ENCODE measurements at places on chromosomes 7 and 10.
A peak's percentile ranks its signal among the peaks of the same experiment; 100 is the strongest.

DNA sequence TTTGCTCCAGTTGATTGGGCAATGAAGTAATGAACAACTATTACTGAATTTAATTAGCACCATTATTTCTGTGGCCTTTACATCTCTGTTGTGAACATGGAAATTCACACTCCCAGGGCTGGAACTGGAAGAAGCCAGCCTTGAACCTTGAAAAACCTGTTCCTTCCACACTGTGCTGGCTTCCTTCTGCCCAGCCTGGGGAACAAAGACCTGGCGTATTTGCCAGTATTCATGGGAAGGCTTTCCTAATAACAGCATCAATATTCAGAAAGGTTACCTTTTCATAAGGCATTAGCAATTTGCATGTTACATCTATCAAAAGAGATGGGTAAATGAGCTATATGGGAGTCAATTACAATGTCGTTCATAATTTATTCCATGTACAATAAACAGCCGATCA lies 1.3 kb downstream of the C10orf90 start:
- no peak for DNase-seq

DNA sequence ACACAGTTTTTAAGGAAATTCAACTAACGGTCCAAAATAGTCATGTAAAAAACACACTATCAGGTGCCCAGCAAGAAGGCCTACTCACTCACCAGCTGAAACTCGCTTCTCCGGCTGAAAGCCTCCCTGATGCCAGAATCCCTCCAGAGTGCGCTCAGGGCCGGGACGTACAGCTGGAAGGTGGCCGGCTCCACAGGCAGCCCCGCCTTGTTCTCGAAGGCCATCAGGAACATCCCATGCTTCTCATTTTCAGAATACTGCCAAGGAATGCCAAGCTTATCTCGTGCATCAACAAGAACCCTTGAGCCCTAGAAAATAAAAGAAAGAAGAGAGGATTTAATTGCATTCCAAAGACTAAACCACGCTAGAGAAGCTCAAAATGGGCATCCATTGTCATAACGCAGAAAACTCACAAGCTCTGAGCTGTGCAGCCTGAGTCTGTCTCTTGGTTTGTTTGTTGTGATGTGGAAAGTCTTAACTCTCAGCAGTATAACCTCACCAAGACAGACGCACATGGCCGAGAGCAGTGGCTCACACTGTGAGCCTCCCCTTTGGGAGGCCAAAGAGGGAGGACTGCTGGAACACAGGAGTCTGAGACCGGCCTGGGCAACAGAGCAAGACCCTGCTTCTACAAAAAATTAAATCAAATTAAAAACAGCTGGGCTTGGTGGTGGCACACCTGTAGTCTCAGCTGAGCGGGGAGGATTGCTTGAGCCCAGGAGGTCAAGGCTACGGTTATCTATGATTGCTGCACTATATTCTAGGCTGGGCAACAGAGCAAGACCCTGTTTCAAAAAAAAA lies 49.1 kb downstream of the GNA12 start:
- no peak for DNase-seq

DNA sequence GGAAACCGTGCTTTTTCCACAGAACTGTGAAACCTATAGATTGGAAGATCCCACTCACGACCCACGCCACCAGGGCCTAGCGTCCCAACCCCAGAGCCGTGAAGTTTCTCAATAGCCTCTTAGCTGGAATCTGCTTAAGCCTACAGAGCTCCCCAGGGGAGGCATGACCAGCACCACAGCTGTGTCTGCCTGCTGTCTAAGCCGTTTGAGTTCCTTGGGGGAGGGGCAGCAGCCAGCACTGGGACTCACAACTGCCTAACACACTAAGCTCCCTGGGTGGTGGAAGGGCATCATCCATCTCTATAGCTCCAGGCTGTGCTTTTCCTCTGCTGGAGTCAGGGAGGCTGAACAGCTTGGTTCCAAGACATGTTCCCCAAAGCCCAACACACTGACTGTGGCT lies 26.0 kb upstream of the TMEM140 start:
- no peak for DNase-seq

DNA sequence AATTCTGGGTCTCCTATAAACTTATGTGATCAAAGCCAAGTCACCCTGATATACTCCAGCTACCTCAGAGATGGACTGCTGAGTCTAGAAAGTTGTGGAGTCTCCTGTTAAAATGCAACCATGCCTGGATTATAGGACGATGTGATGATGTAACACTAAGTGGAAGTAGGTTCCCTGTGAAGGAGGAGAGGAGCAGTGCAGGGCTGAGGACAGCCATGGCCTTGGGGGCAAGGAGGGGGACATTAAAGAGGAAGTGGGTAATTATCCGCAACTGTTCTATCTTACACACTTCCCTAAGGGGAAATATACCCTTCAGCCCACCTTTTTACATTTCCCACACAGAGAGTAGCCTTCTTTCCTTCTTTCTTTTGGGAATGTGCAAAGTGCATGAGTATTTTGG lies 63.8 kb downstream of the MTPN start:
- no peak for DNase-seq

- no peak for DNase-seq
These were observed 150.2 kb downstream of the SEC23IP start for GRCh38 chr10:120042705-120043104.

GRCh38 chr7:138667535-138668228 lies 33.5 kb downstream of the SVOPL start:
- no peak for DNase-seq

DNA sequence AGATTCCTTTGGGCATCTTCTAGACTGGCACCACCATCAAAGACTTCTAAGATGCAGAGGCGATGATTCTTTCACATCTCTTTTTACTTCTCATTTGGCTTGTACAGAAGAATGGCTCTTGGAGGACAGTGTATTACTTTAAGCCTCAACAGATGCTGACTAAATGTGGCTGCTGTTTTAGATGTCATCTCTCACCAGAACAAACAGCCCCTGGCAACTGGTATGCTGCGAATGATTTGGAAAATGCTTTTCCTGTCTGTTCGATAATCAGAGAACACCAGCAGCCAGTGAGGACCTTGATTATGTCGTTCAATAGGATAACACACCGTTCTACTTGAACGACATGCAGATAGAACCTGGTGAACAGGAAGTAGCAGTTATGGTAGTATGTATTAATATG lies 131.8 kb downstream of the RNF216 start:
- DNase-seq, result no peak

GRCh38 chr7:105118612-105119600 lies 104.9 kb downstream of the KMT2E start:
- DNase-seq, result no peak

- no peak for DNase-seq
These were observed 17.8 kb downstream of the CAV1 start for GRCh38 chr7:116542618-116543017.

GRCh38 chr7:108073305-108074070 lies 56.7 kb downstream of the LAMB4 start:
- no peak for DNase-seq

DNA sequence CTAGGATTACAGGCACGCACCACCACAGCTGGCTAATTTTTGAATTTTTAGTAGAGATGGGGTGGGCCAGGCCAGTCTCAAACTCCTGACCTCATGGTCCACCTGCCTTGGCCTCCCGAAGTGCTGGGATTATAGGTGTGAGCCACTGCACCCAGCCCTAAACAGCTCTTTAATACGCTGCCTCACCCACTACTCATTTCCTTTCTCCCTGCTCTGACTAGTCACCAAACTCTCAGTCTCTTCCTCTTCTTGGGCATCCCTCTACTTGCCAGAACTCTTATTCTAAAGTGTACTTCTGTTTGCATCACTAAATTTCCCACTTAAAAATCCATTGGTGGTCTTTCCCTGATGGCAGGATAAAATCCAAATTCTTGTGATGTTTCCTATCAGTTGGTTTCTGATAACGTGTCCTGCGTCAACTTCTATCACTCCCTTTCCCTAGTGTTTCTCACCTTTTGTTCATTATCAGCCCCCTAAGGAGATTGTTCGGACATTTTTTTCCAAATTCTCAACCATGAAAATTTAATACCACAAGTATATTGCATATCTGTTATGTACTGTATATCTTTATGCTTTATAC lies 124.7 kb downstream of the CUBN start:
- no peak for DNase-seq

GRCh38 chr7:29194206-29194593 lies 375 bp upstream of the CHN2 start:
- DNase-seq, result peak; percentile 11

GRCh38 chr10:63219749-63220148 lies 86.6 kb downstream of the NRBF2 start:
- no peak for DNase-seq

GRCh38 chr10:33697016-33697415 lies 362.5 kb upstream of the NRP1 start:
- DNase-seq, result no peak

- DNase-seq, result peak; percentile 23
These were observed 265.6 kb upstream of the FOXK1 start for GRCh38 chr7:4416396-4417056.

GRCh38 chr10:74778436-74779094 lies 47.8 kb upstream of the KAT6B start:
- no peak for DNase-seq

DNA sequence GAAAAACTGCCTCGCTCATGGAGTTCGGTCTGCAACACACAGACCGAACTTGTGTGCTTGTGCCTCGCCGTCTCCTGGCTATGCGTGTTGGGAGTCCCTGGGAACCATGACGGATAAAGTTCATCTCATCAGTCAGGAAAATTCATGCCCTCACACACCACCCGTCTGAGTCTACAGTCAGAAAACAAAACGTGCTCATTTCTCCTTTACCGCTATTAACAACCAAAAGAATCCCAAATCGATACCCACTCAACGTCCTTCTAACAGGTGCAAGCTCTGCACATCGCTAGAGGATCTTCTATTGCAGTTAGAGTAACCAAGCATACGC lies 13.6 kb downstream of the CNPY1 start:
- DNase-seq, result no peak

- DNase-seq, result no peak
These were observed 723.4 kb downstream of the PARD3 start for GRCh38 chr10:34091635-34092195.

GRCh38 chr7:106057962-106058927 lies 53.9 kb downstream of the SYPL1 start:
- peak; percentile 90 for DNase-seq

GRCh38 chr7:79624336-79624735 lies 170.9 kb upstream of the MAGI2 start:
- DNase-seq, result no peak

- DNase-seq, result no peak
These were observed 15.1 kb downstream of the ITGA8 start for GRCh38 chr10:15704581-15704968.

- DNase-seq, result no peak
These were observed 39.0 kb downstream of the SVIL start for GRCh38 chr10:29595636-29596225.

DNA sequence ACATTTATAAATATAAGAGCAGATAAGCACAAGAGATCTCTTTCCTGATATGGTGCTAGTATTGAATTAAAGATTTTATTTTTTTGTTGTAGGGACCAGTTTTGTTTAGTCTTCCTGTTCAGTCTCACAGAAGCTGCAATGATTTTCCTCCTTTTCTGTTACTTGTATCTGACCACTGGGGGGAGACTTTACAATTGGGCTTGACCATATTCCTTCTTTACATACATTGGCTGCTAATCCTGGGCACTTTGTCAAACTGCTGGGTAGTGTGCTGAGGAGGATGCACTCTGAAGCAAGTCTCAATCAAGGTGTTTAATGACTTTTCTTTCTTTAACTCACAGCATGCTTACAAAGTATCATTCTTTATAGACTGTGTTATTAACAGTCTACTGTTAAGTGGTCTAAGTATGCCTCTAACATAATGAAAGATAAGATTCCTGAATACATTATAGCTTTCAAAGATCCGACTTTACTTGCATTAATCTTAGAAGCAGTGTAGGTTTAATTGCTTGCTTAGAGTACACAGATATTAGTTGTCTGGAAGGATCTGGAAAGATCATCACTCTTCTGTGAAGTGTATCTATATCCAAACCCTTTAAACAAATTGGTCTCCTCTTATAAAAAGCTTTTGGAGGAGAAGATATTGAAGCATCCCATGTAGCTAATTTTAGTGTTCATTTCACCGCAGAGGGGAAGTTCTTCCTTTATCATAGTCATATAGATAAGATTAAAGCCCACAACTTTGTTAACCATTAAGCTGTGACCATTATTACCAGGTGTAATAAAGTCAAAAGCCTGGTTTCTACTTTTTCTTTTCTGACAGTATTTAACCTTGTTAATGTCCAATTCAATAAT lies 3.1 kb downstream of the PALS2 start:
- DNase-seq, result no peak

GRCh38 chr10:69179089-69179742 lies 818 bp upstream of the SUPV3L1 start:
- DNase-seq, result no peak

- DNase-seq, result no peak
These were observed 1.8 kb downstream of the HOXA2 start for GRCh38 chr7:27100694-27101170.

- no peak for DNase-seq
These were observed 48.0 kb upstream of the BHLHA15 start for GRCh38 chr7:98163269-98163668.

DNA sequence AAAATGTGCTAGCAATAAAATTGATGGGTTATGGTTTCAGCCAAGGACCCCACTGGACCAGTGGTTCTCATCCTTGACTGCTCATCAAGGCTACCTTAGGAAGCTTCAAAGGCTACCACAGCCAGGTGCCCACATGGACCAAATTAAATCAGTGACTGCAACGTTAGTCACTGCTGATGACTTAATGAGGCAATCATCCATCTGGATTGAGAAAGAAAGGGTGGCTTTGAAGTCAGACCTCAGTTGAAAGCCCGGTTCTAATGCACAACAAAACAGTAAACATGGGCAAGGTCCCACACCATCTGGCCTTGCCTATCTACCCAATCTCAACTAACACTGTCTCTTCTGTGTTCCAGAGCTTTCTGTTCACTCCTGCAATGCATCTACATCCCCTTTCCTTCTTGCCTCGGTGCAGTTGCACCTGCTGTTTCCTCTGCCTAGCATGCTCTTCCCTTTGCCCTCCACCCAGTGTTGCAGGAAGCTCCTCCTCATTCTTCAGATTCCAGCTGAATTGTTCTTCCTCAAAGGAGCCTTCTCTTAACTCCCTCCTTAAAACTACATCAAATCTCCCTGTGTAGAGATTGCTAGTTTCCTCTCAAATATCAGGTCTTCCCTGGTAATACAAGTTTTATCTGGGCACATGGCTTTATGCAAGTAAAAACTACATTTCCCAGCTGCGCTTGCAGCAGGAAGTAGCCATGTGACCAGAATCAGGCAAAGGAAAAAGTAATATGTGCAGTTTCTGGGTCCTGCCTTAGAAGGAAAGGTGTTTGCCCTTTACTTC lies 10.3 kb upstream of the KCNK18 start:
- no peak for DNase-seq

DNA sequence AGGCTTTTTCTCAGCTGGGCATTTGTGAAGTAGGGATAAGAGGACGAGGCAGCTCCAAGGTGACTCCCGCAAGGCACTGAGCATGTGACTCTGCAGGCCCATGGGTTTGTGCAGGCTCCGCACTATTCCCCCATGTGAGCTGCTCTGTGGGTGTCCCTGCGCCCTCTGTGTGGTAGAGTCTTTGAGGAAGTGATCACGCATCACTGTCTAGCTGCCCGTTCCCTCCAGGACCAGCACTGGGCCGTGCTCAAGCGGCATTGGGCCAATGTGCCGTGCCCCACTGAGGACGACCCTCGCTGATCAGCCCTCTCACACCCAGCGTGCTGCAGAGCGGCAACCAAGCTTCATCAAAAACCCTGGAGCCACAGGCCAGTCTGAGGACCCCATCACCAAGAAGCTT lies 7.5 kb downstream of the PRKAG2 start:
- DNase-seq, result no peak
